Femur (tissue), 1 donor: ENCODE measurements at places on chromosomes 13 and 19.

DNA sequence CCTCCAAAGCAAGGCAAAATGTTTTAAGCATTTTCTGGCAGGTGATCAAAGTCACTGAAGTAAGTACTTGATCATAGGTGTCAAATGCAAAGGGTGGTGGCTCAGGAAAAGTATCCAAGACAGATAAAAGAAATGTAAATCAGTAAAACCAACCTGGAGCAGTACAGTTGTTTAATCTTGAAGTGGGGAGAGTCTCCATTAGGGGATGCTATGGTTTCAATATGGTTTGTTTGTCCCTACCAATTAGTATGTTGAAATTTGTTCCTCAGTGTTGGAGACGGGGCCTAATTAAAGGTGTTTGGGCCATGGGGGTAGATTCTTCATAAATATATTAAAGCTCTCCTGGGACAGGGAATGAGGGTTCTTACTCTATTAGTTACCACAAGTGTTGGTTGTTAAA, 1781.7 kb upstream of the PRR20A start:
- no peak for DNase-seq

GRCh38 chr19:51691074-51691583, 2.0 kb upstream of the SPACA6 start:
- no peak for DNase-seq

DNA sequence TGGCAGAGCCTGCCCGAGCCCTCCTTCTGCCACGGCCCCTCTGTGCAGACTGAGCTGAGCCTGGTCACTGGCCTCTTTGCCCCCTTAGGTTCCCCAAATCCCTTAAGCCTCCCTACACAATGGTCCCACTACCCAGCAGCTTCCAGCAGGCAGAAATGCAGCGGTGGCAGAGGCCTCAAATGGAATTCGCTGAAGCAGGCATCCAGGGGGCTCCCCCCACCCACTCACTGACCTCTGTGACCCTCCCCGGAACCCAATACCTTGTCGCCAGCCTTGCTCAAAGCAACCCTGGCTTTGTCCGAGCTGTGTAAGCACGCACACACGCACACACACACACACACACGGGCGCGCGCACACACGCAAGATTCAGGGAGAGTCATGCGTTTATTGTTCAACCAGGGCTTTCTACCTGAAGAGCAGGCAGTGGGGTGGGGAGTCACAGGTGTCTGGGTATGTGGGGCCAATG, at the start of gene LIM2:
TSS of gene LIM2 (minus strand) at position 51 of the 466 bp plus-strand sequence. CDS start 531 bp downstream, outside the sequence.
- no peak for DNase-seq

DNA sequence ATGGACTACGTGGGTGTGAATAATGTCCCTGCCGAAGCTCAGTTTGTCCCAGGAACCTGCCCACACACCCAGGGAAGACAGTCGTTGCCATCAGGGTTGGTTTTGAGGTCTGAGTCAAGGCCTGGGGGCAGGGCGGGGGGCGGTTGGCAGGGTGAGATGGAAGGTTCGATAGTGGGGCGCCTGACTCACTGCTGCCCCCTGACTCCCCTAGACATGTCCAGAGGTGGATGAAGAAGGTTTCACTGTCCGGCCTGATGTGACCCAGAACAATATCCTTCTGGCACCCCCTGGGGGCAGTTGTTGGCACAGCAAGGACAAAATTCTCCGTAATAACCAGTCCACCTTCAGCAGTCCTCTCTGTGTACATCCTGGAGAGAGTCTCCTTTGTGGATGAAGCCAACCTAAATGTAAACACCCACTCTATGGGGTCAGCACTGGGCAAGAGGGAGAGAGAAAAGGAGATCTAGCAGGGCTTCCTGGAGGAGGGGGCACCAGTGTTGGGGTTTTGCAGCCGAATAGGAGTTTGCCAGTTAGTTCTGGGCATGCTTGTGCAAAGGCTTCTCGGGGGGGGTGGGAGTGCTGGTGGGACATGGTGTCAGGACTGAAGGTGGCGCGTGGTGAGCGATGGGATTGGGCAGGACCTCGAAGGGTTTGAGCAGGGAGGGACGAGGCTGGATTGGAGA, 19.6 kb upstream of the B3GNT3 start:
- peak; percentile 35 for DNase-seq

DNA sequence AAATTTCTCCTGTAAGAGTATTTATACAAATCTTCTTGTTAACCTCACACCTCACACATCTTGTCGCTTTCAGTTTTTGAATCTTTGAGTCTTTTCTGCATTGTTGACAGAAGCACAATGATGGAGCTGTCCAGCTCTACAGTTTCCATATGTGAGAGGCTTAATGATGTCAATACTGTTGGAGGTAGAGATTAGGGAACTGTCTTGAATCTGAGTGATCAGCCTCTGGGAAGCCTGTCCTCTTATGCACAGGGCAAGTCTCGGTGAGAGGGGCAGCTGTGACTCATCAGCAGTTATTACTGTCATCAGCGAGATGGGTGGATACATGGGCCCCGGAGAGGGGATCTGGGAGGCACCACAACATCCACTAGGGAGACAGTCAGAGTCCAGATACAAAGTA, 4.6 kb upstream of the ITGBL1 start:
- DNase-seq = no peak

- no peak for DNase-seq
Observed at GRCh38 chr13:73579574-73580274, 520.9 kb downstream of the KLF5 start.

GRCh38 chr19:45191375-45191774, 12.8 kb downstream of the BLOC1S3 start:
- DNase-seq = no peak

DNA sequence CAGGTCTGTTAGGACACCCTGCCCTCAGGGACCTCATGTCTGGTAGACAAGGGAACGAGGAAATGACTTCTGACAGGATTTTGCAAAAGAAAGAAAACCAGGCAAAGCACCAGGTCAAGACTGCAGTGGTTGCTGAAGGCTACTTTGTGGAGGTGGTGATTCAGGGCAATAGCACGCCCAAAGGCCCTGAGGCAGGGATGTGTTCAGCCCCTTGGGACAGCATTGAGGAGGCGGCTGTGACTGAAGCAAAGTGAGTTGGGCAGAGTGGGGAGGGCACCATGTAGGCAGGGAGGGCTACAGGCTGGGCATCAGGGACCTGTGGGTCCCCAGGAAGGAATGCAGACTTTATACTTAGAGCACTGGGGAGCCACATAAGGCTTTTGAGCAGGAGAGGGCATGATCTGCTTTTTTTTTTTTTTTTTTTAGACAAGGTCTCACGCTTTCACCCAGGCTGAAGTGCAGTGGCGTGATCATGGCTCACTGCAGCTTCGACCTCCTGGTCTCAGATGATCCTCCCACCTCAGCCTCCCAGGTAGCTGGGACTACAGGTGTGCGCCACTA, 10.8 kb upstream of the HOMER3 start:
- no peak for DNase-seq

GRCh38 chr19:11123114-11123513, 32.5 kb downstream of the SPC24 start:
- no peak for DNase-seq

DNA sequence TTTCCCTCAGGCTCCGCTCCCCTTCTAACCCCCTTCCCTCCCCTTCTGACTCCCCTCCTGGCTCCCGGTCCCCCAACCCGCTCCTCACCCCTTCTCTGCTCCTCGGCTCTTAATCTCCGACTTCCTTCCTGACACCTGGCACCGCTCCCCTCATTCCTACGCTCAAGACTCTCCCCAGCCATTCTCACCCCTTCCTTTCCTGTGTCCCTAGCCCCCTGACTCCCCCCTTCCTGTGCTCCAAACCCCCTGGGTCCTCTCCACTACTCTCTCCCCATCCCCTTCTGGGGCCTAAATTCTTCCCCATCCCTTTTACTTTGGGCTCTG, 658 bp downstream of the CLPP start:
- no peak for DNase-seq

GRCh38 chr19:6668691-6669090, 1.3 kb downstream of the TNFSF14 start:
- DNase-seq = no peak

- DNase-seq = no peak
Observed at GRCh38 chr13:77029436-77029835, 2.5 kb upstream of the FBXL3 start.

DNA sequence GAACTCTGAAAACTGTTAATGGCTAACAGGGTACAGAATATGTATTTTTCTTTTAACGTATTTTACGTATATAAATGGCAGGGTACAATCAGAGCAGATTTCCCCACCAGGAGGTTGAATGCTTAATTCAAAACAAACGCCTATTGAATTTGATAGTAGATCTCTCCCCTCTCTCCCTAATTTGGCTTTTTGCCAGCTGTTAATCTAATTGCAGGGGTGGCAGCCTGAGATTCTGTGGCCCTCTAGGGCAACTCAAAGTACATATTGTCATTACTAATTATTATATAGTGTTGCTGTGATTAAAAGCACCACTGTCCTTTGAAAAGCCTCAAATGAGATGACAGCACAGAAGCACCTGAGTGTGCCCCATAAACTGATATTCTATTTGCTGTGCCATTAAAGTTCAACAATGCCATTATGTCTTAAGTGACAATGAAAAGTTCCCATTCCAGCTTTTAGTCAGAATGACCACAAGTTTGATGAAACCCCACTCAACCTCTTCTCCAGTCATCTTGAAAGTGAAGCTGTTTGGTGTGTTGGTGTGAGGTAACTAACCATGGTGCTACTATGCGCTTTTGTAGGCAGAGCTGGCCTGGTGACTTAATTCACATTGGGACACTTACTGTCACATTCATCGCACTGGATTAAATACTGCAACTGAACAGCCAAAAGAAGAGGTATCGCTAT, 351.4 kb downstream of the KCNRG start:
- no peak for DNase-seq

DNA sequence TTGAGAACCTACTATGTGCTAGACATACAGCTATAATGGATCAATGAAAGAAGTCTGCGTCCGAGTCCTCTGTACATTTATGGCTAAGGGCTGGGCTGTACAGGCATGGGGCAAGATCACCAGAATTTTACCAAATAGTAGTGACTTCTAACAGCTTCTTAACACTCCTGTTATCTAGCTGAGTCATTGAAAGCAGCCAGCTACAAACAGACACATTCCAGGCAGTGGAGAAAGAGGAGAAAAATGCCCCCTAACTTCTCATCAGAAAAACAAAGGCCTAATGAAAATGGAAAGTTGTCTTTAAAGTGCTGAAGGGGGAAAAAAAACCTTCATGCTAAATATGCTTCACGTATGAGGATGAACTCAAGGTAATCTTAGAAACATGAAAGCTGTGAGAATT, 14.3 kb upstream of the ZNF667 start:
- no peak for DNase-seq

DNA sequence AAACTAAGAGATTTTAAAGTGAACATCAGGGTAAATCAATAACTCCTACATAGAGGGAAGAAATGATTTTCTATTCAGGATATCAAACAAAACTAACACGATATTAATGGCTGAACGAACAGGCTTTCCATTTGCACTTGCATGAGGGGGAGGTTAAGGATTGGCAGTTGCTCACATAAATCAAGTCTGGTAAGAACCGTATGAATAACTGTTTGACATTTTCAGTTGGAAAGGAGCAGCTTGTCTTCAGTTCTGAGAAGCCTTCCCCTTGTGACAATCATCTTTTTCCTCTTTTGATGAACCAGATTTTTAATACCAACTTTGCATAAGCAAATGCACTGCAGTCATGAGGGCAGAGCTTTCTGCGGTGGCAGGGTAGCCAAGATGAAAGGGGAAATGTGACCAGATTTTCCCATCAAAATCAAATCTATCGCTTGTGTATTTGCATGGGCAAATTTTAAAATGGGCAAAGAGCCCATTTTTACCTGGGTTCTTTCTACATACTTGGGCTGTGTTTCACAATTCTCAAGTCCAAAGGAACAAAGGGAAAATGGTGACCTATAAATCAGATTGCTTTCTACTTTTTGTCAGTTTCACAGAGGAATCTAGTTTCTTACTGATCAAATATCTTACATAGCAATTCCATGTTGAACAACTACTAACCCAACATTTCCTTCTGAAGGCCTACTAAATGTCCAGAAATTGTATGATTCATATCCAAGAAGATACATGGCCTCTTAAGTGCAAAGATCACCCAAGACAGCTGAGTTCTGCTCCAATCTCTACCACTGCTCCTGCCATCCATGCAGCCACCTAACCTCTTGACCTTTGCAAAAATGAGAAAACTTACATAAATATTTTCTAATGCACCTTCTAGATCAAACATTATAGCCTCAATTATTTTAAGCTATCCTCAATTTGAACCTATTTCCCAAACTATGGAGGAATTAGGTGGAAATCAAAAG, 249.6 kb downstream of the OXGR1 start:
- no peak for DNase-seq

DNA sequence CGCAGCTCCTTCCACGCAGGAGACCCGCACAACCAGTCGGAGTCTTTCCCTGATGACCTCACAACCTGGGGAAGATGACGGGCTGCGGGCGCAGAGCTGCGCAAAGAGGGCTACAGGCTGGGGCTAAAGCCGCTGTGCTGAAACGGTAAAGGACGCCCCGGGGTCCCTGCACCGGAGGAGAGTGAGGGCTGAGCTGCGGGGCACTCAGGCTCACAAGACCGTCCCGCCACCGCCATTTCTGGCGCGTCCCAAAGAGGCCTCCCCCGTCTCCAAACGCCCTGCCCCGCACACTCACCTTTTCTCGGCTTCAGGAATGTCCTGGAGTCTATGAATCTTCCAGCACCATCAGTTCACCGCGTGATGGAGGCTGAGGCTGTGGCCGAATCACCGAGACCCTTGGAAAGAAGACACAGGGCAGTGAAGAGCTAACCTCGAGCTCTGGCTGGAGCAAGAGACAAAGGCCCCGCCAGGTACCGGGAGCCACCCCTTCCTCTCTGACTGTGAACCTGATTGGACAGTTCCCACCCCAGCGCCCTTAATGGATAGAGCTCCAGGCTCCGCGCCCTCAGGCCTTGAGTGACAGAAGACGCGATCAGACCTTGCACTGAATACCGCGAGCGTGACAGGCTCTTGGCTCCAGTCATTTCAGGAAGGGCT, 41.8 kb upstream of the ZNF429 start:
- peak; percentile 84 for DNase-seq

GRCh38 chr19:39347332-39348164, 5.3 kb downstream of the SAMD4B start:
- no peak for DNase-seq

- DNase-seq = no peak
Observed at GRCh38 chr13:39210961-39211534, 172.8 kb downstream of the NHLRC3 start.

DNA sequence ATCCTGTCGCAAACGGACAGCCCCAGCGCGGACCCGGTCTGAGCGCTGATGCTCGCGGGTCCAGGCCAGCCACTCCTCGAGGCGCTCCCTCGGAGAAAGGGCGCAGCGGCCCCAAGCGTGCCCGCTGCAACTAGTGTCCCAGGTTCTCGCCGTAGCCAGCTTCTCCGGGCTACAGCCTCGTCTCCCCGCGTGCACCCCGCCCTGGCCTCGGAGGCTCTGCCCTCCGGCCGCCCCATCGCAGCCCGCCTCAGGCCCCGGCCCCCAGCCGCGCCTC, 487 bp downstream of the FLT1 start:
- DNase-seq = no peak
